Brain pericyte (primary cell): ENCODE measurements at places on chromosomes 2 and 18.

DNA sequence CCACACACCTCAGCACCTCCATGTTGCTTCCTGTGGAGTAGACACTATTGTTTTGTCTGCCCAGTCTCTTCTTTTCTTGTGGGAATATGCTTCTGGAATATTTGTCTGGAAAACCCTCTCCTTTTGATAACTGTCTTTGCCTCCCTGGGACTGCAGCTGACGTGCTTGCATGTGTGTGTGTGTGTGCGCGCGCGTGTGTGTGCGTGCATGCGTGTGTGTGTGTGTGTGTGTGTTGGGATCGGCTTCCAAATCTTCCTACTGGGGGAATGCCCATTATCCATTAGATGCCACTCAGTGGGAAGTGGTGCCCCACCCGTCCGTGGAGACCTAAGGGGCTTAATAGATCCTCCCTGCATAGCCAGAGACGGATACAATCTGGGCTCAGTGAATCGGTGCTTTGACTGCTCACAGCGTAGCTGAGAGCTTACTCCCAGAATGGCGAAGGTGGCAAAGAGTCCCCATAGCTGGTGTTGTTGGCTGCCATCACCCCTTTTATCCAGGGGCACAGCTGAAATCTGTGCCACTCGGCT, 86.9 kb downstream of the RRM2 start:
- no peak for DNase-seq

DNA sequence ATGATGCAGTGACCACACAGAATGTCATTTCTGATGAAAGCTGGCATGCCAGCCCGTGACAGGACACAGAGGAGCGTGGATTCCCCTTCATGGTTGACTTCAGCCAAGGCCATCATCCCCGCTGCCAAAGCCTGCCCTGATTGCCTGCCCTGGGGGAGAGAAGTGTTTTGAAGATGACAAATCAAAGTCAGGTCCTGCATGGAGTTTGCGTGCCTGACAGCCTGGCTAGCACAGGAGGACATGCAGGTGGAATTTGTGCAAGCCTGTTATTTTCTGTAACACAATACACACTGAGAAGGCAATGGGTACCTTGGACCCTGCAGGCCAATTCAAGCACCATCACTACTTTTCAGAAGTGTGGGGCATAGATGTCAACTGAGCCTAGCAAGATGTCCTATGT, 5.4 kb upstream of the IL1R2 start:
- no peak for DNase-seq

GRCh38 chr2:161102770-161103450, 57.3 kb upstream of the TANK start:
- DNase-seq = peak; percentile 32

DNA sequence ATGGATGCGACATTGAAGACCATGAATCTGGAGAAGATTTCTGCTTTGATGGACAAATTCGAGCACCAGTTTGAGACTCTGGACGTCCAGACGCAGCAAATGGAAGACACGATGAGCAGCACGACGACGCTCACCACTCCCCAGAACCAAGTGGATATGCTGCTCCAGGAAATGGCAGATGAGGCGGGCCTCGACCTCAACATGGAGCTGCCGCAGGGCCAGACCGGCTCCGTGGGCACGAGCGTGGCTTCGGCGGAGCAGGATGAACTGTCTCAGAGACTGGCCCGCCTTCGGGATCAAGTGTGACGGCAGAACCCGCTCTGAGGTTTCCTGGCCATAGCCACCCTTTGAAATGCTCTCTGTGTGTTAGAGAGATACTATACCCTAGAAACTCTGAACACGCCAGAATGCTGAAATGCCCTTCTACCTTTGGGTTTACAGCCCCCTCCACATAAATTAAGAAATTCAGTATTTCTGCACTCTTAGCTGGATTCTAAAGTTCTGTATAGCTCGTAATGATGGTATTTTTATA, 659 bp downstream of the CHMP1B start:
- DNase-seq = no peak
